ENCODE measurements at places on chromosomes 2 and 18.

- no peak for DNase-seq
Observed at GRCh38 chr18:36465276-36465675, 167.8 kb downstream of the FHOD3 start.

DNA sequence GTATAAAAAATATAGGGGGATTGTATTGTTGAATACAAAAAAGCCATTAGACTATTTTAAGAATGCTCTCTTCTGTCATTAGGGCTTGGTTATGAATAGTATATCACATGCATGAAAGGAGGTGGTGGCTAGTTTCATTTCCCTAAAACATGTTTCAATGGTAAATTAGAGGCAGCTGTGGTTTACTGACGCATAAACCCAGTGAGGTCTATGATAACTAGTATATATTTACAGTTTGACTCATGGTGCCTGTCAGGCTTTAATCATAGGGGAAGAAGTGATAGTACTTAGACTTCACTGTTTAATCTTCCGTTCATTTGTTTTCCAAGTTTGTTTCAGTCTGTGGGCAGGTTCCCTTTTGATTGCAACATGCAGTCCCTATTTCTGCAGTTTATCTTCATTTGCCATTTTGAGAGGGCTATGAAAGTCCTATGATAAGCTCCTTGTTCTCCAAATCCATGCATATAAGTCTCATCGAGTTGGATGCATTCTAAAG is 55.1 kb upstream of the MAP4K3 start:
- no peak for DNase-seq

DNA sequence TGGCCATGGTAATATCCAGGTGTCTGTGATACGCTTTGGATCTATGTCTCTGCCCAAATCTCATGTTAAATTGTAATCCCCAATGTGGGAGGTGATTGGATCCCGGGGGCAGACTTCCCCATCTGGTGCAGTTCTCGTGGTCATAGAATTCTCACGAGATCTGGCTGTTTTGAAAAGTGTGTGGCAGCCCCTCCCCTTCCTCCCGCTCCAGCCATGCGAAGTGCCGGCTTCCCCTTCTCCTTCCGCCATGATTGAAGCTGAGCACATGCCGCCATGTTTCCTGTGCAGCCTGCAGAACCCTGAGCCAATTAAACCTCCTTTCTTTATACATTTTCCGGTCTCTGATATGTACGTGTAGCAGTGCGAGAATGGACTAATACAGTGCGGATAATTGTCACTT is 42.5 kb downstream of the GPC1 start:
- DNase-seq: no peak

DNA sequence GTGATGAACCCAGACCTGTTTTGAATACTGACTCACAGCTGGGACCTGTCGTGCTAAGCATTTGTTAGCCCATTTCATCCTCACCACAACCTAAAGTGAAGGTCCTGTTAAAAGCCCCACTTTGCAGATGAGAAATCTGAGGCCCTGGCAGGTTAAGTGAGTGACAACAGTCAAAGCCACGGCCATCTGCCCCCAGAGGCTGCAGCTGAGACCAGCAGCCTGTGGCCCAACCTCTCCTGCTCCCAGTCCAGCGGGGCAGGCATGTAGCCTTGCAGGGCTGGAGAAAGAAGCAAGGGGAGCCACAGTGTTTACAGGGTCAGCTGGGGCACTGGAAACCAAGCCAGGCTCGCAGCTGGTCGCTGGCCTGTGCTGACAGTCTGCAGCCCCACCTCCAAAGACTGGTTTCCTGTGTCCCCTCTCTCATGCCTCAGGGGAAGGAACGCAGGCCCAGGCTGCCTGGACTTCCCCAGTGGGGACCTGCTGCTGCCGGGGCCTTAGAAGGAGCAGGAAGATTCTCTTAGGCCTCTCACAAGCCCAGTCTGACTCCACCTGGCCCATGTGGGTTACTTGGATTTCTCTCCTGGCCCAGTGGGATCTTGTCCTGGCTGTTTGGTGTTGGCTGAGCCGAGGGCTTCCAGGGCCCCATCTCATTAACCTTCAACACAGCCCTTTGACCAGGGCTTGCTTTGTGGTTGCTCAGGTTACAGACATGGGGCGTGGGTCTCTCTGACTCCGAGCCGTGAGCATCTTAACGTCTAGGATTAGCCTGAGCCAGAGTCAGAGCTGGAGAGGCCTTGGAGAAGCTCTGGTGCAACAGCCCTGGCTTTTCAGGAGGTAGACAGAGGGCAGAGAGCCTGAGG is 1.7 kb downstream of the INPP5D start:
- DNase-seq: peak; percentile 46

DNA sequence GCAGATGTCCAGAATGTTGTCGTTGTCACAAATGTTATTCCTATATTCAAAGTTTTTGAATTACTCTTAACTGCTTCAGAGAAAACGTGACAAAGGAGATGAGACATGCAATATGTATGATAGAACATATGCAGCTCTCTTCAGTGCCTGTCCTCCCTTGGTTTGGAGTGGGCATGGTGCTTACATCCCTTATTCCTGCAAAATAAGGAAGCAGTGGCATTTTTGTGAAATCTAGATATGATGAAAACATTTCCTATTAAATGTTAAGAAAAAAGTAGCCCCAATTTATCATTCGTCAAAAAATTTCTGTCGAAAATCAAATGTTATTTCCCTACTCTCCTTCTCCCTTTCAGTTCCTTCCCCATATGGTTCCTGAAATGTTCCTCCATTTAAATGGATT is 457.5 kb upstream of the FANCL start:
- no peak for DNase-seq

DNA sequence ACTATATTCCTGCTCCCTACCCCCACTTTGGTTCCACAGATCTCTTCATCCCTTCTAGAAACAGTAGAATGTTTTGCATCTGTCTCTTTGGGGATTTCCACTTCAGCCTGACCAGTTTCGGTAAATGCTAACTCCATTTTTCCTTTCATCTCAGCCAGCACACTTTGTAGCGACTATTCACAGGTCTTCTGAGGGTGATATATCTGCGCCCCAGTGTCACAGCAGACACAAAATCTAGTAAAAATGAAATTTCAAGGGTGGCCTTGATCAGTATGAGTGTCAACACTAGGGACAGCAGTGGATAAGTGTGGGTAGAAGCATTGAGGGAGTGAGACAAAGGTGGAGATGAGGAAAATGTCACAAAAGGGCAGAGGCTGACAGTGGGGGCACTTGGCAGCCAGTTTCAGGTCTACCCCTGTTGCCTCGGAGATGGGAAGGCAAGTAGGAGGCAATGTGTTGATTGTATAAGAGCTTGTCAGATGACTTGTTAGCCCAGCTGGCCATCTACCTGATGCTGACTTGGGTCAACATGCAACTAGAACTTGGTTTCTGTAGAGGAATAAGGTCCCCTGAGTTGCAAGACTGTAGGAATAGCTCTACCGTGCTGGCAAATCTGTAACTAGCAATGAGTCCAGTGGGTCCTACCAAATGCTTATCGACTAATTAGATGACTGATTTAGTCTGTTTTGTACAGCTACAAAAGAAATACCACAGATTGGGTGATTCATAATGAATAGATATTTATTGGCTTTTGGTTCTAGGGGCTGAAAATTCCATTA is 60.7 kb downstream of the CXCR4 start:
- no peak for DNase-seq

DNA sequence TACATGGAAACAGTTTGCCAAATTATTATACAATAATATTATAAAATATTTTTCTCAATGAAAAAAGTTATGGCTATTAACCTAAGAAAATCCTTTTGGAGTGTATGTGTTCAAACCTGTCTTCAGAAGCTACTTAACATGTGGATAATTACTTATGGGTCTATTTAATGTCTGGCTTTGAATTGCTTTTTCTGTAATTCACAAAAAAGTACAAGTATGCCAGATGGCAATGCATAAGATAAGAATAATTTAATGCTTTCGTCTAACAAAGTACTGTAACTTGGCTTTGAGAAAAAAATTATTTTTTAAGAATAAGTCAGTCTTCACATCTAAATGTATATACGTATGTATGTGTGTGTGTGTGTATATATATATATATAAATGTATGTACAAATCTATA is 1073.0 kb downstream of the TDRD15 start:
- no peak for DNase-seq
